ENCODE measurements at places on chromosomes 4 and X.

DNA sequence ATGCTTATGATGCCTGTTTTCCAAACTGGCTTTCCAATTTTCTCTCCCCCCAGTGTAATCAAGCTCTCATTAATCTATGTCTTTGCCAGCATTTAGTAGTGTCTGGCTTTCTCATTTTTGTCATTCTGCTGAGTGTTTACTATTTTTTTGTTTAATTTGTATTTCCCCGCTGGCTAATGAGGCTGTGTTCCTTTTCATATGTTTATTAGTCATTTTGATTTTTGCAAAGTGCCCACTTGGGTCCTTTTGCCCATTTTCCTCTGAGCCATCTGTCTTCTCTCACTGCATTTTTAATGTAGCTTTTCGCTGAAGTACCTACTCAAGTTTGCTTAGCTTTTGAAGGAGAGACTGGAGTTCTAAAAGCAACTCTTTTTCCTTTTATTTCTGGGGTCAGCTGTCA is 14.7 kb downstream of the DCK start:
- DNase-seq: no peak

DNA sequence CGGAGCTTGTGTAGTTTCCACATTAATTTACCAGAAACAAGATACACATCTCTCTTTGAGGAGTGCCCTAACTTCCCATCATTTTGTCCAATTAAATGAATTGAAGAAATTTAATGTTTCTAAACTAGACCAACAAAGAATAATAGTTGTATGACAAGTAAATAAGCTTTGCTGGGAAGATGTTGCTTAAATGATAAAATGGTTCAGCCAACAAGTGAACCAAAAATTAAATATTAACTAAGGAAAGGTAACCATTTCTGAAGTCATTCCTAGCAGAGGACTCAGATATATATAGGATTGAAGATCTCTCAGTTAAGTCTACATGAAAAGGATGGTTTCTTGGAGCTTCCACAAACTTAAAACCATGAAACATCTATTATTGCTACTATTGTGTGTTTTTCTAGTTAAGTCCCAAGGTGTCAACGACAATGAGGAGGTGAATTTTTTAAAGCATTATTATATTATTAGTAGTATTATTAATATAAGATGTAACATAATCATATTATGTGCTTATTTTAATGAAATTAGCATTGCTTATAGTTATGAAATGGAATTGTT is at the start of gene FGB:
Gene FGB, plus strand, starts transcription at position 315 of the 558 bp plus-strand sequence. Its CDS starts 8 bp downstream, at position 323.
- DNase-seq: no peak

DNA sequence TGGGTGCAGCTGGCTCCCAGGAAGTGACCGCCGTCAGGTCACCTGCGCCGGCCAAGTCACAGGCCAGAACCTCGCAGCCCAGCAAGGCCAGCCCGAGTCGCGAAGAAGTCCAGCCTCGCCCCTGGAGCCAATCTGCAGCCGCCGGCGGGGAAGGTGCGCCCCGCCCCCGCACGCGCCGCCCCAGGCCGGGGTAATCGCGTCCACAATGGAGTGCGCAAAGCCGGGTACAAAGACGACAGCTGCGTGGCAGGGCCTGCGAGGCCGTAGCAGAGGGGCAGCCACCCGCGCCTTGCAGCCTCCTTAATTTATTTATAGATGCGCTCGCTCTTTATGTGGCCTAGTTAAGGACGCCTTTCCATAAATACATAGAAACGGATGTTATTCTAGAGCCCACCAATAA is 139.4 kb upstream of the CPEB2 start:
- DNase-seq: no peak

- DNase-seq: no peak
Observed at GRCh38 chr4:177480795-177481194, 38.6 kb upstream of the AGA start.

DNA sequence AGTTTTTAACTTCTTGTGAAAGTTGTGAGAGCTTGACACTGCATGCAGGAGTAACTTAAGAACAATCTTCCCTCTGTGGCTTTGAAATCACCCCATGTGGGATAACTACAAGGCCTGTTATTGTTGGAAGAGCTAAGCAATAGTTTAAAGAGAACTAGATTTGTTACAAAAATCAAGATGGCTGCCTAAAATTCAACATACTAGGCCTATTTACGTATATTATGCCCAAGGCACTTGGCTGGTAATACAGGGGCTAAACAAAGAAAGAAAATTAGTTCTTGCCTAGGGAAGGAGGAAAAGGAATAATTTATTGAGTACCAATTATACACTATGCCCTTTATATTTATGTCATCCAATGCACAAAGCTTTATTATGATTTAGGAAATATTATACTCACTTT is 36.1 kb downstream of the DMD start:
- no peak for DNase-seq

DNA sequence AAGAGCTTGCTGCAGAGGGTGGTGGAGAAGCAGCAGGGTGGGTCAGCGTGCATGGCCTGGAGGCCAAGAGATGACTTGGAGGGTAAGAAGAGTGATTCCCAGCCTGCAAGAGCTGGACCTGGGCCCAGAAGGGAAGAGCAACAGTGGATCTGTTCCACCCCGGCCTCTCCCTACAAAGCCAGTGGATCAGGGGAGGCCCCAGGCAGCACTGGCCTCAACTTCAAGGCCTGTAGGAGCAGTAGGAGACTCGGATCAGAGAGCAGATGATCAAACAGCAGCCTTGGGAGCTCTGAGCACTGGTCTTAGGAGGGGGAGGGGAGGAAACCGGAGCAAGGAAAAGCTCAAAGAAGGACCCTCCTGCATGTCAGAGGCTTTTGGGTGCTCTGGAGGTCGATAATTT is 7.6 kb downstream of the L1CAM start:
- no peak for DNase-seq

DNA sequence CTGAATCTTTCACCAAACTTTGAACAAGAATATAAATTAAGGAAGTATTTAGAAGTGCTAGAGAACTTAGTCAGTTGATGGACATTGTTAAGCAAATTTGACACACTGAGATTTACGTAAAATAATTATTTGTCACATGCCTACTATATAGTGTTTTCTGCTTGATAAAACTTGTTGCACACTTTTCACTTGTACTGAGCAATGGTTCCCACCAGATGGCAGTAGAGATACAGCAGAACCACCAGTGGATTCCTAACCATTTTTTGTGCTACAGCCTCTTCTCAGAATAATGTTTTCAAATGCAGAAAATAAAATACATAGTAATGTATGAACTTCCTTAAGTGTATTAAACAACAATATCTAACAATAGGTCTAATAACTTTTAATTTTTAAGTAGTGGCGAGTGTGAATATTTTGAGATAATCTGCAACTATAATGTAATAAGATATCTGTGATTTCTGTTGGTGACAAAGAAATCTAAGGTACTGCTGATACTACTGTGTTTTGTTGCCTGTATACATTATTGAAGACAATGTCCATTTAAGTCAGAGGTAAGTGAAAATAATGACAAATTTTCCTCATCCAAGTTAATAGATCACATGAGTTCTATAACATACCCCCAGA is 81.2 kb downstream of the APOOL start:
- no peak for DNase-seq

DNA sequence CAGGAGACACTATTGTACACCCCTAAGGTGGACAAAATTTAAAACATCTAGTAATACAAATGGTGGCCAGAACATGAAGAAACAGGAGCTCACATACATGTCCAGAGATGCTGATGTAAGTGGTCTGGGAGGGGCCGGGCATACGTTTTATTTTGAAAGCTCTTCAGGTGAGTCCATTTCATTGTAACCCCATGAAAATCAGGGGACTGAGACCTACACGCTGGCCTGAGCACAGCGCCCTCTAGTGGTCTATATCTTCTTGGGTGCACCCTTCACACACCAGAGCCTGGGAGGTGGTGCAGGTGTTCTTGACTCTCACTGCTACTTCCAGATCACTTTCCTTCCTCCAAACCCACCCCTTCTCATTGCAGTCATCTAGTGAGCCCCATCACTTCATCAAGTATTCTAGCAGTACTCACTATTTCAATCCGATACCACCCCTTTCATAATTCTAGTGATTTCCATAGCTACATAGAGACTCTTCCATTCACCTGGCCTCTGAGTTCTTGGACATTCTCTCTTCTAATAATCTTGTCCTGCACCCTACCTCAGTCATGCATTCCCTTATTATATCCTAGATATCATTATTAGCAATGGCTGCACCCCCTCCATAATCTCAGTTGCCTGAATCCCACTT is 4.3 kb upstream of the TLR6 start:
- DNase-seq: peak; percentile 40

DNA sequence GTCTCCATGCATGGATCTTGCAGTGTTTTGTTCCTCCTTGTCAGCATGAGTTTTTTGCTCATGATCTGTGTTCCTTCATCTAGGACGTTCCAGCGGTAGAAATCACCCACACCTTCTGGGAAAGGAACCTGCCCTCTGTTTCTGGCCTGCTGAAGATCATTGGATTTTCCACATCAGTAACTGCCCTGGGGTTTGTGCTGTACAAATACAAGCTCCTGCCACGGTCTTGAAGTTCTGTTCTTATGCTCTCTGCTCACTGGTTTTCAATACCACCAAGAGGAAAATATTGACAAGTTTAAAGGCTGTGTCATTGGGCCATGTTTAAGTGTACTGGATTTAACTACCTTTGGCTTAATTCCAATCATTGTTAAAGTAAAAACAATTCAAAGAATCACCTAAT is 88.2 kb downstream of the MAOA start:
- DNase-seq: no peak

GRCh38 chr4:139171876-139172691 is 4.9 kb downstream of the ELF2 start:
- no peak for DNase-seq

DNA sequence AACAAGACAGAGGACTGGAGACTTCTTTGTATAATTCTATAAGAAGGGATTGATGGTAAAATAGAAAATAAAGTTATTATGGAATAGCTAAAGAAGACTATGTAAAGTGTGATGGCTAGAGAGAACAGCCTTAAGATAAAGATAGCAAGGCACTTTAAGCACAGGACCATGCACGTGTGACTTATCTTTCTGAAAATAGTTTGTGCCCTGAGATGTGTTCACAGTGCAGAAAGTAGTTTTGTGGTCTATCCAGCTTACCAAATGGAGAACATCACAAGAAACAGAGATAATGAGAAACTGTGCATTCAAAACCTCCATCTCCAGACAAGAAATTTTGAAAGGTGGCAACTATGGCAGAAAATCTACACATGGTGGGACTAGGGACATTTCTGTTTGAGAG is 213.3 kb downstream of the PARM1 start:
- no peak for DNase-seq

DNA sequence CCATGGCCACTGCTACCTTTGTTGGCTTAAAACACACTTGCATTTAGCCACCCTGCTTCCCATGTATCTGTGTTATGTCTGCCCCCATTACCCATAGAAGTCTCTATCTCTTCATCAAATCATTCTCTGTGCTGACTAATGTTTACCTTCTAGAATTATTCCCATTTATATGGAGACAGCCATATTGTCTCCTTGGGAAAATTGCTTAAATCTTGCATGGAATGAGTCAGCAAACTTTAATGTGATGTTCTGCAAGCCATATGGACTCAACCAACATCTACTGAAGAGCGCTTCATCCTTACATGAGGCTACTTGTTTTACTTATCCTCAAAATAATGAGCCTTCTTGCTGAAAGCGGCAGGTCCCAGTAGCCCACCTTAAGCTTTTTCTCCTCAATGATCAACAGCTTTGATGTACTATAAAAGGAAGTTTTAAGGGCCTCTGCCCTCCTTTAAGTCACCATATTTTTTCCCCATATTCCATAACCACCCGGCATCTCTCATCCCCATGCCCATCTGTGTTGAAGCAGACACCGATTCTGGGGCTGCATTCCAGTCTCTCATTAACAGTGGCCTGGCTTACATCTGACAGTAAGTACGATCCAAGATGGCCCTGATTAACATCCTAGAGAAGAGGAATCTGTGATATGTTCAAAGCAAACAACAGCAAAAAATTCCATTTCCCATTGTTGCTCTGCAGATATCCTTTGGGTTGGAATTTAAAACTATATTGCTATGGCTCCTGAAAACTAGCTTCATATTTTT is 130.4 kb downstream of the ARHGAP6 start:
- DNase-seq: no peak

GRCh38 chr4:84433633-84434222 is 65.4 kb downstream of the NKX6-1 start:
- DNase-seq: no peak

- no peak for DNase-seq
Observed at GRCh38 chr4:143372093-143372915, 35.6 kb downstream of the GAB1 start.

GRCh38 chrX:21837056-21837455 is 2.4 kb upstream of the MBTPS2 start:
- no peak for DNase-seq

GRCh38 chrX:9369802-9370291 is 95.0 kb upstream of the TBL1X start:
- DNase-seq: no peak

GRCh38 chr4:37793562-37793961 is 32.9 kb upstream of the PGM2 start:
- DNase-seq: no peak

DNA sequence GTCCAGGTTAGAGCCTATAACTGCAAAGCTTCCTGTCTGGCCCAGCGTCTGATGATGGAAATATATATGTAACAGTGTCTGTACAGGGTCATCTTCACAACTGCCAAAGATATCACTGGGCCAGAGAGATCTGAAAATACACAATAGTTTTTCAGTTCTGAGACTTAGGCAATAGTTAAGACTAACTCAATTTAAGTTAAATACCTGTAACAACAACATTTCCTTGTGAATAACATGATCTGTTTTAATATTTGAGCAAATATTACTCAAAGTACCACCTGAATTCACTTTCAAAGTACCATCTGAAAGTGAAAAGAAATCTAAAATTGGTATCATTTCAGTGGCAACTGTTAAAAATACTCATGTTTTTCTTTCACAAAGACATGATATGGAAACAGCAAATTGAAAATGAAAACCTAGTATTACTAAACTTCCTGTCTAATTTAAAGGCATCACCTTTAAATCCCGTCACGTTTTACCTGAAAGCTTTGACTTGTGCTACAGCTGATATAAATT is 9.6 kb downstream of the ZAR1 start:
- DNase-seq: no peak

GRCh38 chr4:11529625-11530201 is 101.0 kb upstream of the HS3ST1 start:
- DNase-seq: no peak

- DNase-seq: no peak
Observed at GRCh38 chr4:98937986-98938720, 9.2 kb upstream of the EIF4E start.

DNA sequence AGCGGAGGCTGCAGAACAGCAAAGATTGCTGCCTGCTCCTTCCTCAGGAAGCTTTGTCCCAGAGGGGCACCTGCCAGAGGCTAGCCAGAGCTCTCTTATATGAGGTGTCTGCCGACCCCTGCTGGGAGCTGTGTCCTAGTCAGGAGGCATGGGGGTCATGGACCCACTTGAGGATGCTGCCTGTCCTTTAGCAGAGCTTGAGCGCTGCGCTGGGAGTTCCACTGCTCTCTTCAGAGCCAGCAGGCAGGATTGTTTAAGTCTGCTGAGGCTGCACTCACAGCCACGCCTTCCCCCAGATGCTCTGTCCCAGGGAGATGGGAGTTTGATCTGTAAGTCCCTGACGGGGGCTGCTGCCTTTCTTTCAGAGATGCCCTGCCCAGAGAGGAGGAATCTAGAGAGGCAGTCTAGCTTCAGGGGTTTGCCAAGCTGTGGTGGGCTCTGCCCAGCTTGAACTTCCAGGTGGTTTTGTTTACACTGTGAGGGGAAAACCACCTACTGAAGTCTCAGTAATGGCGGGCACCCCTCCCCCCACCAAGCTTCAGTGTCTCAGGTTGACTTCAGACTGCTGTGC is 10.9 kb downstream of the DCK start:
- DNase-seq: no peak

- DNase-seq: no peak
Observed at GRCh38 chrX:115260330-115260729, 26.4 kb upstream of the LRCH2 start.

GRCh38 chr4:115781528-115782146 is 668.2 kb upstream of the NDST4 start:
- DNase-seq: no peak
